ENCODE measurements at places on chromosomes 3 and 15.

DNA sequence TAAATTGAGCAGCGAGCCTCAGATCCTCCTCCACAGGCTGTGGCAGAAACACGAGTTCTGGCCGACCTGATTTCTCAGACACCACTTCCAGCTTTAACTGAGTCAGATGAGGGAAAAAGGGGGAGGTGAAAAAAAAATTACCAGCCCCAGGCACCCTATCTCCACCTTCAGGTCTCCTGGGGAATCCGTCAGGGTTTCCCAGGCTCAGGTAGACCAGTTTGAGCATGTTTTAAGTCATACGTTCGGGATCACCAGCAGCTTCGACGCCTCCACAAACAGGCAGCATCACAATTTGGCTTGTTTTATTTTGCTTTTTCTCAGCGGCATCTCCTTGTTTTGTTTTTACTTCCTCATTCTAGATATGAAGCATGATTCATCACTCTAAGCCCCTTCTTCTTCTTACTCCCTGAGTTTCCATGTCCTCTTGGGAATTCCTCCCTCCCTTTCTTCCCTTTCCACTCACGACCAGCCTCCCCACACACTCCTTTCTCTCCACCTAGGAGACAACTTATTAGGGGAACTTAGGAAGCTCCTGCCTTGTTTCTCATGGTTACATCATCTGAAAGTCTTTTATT is 190.1 kb downstream of the ZNF621 start:
- DNase-seq, result no peak

DNA sequence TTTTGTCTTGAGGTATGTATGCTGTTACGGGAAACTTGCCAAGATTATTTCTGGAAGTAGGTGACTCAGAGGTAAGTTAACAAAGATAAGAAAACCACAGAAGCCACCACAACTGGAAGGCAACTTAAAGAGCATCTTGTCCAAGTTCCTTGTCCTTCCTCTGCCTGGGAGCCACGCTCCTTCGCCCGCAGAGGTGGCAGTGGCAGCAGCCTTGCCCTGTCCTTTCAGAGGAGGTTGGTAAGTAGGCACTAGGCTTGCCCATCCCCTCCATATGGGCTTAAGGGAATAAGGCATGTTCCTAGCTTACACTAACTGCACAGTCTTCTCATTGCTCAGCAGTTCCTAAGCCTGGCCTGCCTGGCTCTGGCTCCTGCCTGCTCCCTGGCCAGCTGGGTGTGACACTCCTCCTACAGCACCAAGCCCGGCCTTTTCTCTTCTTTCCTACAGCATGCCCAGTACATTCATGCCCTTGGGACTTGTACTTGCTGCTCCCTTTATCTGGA is 48.0 kb upstream of the RAB6B start:
- no peak for DNase-seq

GRCh38 chr3:68345781-68346180 is 586.6 kb downstream of the TAFA4 start:
- no peak for DNase-seq

DNA sequence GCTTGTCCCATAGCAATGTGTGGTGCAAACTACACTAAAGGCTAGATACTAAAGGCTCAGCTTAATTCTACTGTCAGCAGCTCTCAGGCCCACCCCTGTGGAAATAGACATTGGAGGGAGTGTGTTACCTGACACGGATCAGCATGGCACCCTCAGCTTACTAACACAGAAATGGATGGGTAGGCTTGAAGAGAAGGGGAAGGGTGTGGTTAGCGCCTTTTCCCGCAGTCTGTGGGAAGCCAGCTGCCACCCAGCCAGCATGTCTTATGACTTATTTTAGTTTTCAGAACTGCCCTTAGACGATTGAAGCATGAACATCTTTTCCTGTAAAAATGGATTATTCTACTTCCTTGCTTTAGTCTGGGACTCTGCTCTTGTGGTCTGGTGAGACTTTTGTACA is 25.8 kb upstream of the ADPGK start:
- DNase-seq, result no peak

GRCh38 chr15:42608752-42609488 is 33.5 kb downstream of the STARD9 start:
- DNase-seq, result no peak

DNA sequence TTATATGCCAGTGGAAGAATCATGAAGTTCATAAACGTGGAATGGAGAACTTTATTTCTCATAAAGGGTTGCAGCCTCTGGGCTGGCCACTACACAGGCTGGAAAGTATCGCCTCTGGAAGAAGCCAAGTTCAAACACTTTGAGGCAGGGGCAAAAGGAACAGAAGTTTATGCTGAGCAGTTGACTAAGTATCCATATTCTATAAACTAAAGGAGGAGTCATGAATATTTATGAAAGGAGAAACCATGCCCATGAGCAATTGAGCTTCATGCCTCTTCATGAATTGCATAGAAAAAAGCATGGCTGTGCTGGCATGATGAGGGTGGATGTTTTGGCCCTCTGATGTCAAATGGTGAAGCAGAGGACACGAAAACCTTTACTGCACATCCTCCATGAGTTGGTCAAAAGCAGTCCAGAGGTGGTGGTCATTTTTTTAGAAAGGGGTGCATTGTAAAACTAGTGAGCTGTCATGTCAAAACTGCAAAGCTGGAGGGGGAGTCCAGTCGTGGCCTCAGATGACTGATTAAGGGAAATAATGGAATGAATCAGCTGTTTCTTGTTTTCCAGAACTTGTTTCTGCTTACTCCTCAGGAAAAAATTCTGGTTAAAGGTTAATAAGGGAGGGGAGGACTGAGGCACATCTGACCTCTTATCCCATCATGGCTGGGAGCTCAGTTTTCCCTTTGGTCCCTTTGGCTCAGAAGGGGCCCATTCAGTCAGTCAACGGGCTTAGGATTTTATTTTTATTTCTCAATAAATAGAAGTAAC is 276.7 kb downstream of the CHL1 start:
- DNase-seq, result no peak

DNA sequence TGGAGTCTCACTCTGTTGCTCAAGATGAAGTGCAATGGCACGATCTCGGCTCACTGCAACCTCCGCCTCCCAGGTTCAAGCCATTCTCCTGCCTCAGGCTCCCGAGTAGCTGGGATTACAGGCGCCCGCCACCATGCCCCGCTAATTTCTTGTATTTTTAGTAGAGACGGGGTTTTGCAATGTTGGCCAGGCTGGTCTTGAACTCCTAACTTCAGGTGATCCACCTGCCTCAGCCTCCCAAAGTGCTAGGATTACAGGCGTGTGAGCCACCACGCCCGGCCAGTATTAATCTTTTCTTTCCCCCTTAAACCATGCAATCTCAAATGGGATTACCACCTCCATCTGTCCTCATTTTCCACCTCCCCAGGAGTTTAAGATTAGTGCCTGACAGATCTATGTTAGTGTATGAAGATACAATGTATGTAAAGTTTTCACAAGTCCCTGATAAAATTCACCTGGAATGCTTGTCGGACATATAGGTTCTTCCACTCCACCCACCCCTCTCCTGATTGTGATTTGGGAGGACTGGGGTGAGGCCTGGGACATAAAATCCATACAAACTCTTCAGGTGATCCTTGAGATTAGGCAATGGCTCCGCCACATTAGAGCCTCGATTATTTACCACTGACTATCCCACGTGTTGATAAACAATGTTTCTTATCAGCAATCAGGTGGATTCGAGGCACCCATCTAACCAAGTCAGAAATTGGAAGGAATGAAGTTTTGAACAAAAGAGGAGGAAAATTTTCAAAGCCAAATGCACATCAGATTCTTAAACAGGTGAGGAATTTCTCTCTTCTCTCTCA is 1.2 kb downstream of the PARL start:
- no peak for DNase-seq

DNA sequence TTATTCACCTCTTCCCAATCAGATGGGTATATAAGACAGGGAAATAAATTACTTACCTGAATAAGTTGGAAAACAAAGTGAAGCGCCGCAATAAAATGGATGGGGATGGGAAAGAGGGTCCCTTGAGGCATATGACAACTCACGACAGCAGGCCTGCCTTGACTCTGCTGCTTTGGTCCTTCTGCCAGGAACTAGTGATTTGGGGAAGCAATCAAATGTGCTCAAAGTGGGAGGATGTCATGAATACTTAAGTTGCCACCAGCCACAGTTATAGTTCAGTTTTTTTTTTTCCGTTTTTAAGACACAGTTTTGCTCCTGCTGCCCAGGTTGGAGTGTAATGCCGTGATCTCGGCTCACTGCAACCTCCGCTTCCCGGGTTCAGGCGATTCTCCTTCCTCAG is 4.6 kb downstream of the PARL start:
- DNase-seq, result no peak

- peak; percentile 33 for DNase-seq
Observed at GRCh38 chr15:42704492-42704926, 32.4 kb downstream of the CDAN1 start.

Measured in stimulated activated CD4-positive, alpha-beta T cell treated with anti-CD3 and anti-CD28 coated beads, Interleukin-2, amount 100 ng/mL, for 4 hours (primary cell).